ENCODE measurements at places on chromosomes 4 and X. TPM values are rescaled to one million over a fixed set of nuclear protein-coding genes. Genes with fewer than 3 reads are reported as not detected.

USP46 gene
- total RNA-seq = 6.8 TPM

NDST4 gene
- total RNA-seq = not detected

PROM1 gene
- not detected for total RNA-seq

CTAG1A gene
- total RNA-seq = not detected

PHF8 gene
- total RNA-seq = 46.1 TPM

COMMD8 gene
- 5.4 TPM for total RNA-seq

GABRG1 gene
- total RNA-seq = not detected

SPINK2 gene
- total RNA-seq = 4.0 TPM

MAGEE2 gene
- total RNA-seq = not detected

ADH1A gene
- not detected for total RNA-seq

ZNF711 gene
- total RNA-seq = 4.7 TPM

CAPN6 gene
- not detected for total RNA-seq

FRYL gene
- total RNA-seq = 87.7 TPM

AKAP14 gene
- not detected for total RNA-seq

ITIH6 gene
- not detected for total RNA-seq

ADRA2C gene
- total RNA-seq = not detected

HUWE1 gene
- total RNA-seq = 127 TPM

SASH3 gene
- total RNA-seq = 69.0 TPM

KLHL4 gene
- total RNA-seq = not detected

TRO gene
- 2.0 TPM for total RNA-seq

LNX1 gene
- total RNA-seq = not detected

ARHGAP24 gene
- total RNA-seq = 0.30 TPM

F8A3 gene
- total RNA-seq = 21.9 TPM

HSD17B13 gene
- 0.27 TPM for total RNA-seq

AFAP1 gene
- 10.9 TPM for total RNA-seq

COL4A6 gene
- not detected for total RNA-seq

NUDT10 gene
- total RNA-seq = not detected

HDX gene
- total RNA-seq = 0.38 TPM

GLOD5 gene
- not detected for total RNA-seq

MAD2L1 gene
- 4.6 TPM for total RNA-seq

CD38 gene
- total RNA-seq = 9.9 TPM

SPANXC gene
- not detected for total RNA-seq

IGSF1 gene
- total RNA-seq = not detected

GUCY1B1 gene
- total RNA-seq = not detected

NAAA gene
- total RNA-seq = 32.6 TPM

PDGFC gene
- total RNA-seq = not detected

Measured in CD4-positive, alpha-beta T cell (primary cell).